ENCODE measurements at places on chromosomes 4 and X. TPM values are rescaled to one million over a fixed set of nuclear protein-coding genes. Genes with fewer than 3 reads are reported as not detected.

- no peak for DNase-seq
These were observed 17.9 kb downstream of the VSIG4 start for GRCh38 chrX:66021765-66022631.

GRCh38 chrX:77740376-77740905 lies 45.6 kb downstream of the ATRX start:
- no peak for DNase-seq

DNA sequence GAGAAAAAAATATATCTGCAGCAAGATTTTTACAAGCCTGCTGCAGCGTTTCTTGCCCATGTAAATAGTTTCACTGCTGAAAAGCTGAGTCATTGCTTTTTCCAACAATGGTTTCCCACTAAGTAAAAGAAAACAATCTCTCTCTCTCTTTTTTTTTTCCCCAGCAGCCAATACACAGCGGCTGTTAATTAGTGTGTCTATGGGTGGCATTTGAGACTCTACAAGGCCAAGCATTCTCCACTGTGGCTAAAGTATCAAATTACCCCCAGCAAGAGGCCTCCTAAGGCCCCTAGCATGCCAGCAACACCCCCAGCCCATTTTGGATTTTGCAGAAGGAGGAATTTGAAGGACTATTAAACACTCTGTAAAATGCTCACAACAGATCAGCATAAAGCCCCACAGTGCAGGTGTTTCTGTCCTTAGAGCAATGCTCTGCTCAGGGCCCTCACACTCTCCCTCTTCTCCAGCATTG lies 837.4 kb downstream of the TRIML1 start:
- no peak for DNase-seq

The FRAS1 gene
- 0.23 TPM for total RNA-seq

The SH2D1A gene
- total RNA-seq, result 0.21 TPM

DNA sequence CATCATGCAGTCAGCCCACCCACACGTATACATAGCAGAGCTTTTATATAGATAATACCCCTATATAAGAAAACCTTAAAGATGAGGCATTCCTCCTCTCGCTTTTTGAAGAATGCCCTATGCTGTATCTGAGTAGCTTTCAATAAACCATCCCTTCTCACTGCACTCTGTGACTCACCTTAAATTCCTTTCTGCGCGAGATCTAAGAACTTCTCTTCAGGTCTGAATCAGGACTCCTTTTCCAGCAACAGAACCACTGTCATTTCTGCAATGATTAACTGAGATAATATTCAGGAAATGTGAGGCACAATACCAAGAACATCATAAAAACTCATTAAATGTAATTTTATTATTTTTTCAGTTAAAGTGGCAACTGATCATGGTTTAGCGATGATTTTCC lies 76.4 kb upstream of the DCLK2 start:
- no peak for DNase-seq

DNA sequence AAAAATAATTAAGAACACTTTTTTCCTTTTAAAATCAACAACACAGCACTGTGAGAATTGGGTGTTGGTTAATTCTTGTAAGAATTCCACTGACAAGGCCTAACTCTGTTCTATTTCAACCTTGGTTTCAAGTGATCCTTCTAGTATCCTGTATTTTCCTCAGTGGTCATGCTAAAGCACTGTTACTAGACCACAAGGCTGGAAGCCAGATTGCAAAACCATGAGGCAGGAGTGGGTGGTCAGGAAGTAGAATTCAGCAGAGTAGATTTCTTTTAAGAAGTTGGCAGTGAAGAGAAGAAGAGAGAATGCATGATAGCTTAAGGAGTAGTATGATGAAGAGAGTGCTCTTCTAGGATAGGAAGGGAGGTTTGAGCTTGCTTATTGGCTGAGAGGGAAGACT lies 71.6 kb upstream of the LEF1 start:
- no peak for DNase-seq

DNA sequence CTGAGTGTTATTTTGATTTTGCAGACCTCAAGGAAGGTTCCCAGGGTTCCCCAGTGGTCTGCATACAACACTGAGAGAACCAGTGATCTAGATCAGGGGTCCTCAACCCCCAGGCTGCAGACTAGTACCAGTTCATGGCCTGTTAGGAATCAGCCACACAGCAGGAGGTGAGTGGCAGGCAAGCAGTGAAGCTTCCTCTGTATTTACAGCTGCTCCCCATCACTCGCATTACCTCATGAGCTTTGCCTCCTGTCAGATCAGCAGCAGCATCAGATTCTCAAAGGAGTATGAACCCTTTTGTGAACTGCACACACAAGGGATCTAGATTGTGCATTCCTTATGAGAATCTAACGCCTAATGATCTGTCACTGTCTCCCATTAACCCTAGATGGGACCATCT lies 28.5 kb downstream of the EDNRA start:
- no peak for DNase-seq

GRCh38 chrX:19514791-19515614 lies at the start of gene MAP3K15:
Gene MAP3K15 (minus strand): TSS chrX:19515508. CDS start chrX:19515261, 247 bp downstream.
- no peak for DNase-seq

- no peak for DNase-seq
These were observed 78.0 kb downstream of the GABRB1 start for GRCh38 chr4:47109379-47109778.

- no peak for DNase-seq
These were observed 197.2 kb downstream of the GRXCR1 start for GRCh38 chr4:43089730-43090129.

All from Panc1 (cell line).